ENCODE measurements at places on chromosomes 12 and 14. TPM values are rescaled to one million over a fixed set of nuclear protein-coding genes. Genes with fewer than 3 reads are reported as not detected.

Gene AQP5
- total RNA-seq, result not detected

Gene RPGRIP1
- total RNA-seq, result not detected

Gene GLIPR1
- total RNA-seq, result 20.0 TPM

Gene NANOG
- total RNA-seq, result not detected

Gene GCN1
- total RNA-seq, result 96.0 TPM

Gene MANSC4
- total RNA-seq, result not detected

Gene TDRD9
- 0.10 TPM for total RNA-seq

Gene DDX54
- 71.2 TPM for total RNA-seq

Gene LRP1-AS
- not detected for total RNA-seq

Gene GPR137C
- 2.1 TPM for total RNA-seq

Gene CDK2
- total RNA-seq, result 20.2 TPM

Gene NRXN3
- total RNA-seq, result 0.92 TPM

Gene GSC
- not detected for total RNA-seq

DNA sequence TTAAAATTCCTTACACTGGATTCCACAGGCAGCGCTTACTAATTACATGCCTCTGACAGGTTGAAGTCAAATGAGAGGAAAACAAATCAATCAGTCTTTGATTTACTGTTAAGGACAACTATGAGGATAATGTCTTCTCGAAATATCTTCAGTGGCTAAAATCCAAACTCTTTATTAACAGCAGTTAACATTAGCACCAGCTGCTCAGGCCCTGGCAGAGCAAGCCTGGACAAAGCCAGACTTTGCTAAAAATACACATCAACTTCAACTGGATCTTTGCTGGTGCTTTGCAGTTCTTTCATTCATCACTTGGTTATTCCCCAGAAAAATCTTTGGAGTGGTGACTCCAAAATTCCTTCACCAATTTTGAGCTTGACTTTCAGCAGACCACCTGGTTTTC, 98.7 kb downstream of the HECTD4 start:
- no peak for DNase-seq

DNA sequence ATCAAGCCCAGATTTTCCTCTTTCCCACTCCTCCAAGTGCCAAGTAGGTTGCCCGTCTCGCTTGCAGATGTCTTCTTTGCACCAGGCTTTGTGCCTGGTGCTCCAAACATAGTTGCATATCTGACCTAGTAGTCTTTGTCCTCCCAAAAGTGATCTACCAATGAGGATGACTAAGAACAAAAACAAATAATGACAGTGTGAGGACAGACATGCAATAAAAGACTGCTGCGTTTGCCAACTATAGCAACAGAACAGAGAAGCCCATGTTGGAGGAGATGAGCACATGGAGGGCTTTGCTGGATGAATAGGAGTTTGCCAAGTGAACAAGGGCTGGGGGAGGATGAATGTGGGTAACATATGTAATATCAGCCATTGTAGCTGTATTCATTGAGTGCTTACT, 15.6 kb downstream of the DTX1 start:
- DNase-seq, result no peak

- DNase-seq, result no peak
Measured at GRCh38 chr12:74481078-74481477, 56.6 kb upstream of the ATXN7L3B start.

- no peak for DNase-seq
Measured at GRCh38 chr12:6603095-6603567, 4.0 kb downstream of the CHD4 start.

- no peak for DNase-seq
Measured at GRCh38 chr14:57199921-57200320, 68.8 kb downstream of the EXOC5 start.

DNA sequence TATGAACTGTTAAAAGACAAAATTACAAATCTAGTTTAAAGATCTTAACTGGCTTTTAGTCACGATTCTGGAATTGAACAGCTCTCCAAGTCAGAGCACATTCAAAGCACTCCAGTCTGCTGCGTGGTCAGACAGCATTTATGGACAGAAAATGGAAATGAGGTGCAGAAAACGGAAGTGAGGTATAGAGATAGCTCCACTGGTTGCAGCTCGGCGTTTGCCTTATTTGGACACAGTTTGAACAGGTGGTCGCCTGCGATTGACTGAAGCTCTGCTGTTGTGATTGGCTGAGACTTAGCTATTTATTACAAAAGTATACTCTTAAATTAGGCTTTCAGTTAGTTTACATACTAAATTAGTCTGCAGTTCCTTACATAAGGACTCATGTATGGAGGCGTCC, 28.3 kb downstream of the TRIM9 start:
- DNase-seq, result no peak

DNA sequence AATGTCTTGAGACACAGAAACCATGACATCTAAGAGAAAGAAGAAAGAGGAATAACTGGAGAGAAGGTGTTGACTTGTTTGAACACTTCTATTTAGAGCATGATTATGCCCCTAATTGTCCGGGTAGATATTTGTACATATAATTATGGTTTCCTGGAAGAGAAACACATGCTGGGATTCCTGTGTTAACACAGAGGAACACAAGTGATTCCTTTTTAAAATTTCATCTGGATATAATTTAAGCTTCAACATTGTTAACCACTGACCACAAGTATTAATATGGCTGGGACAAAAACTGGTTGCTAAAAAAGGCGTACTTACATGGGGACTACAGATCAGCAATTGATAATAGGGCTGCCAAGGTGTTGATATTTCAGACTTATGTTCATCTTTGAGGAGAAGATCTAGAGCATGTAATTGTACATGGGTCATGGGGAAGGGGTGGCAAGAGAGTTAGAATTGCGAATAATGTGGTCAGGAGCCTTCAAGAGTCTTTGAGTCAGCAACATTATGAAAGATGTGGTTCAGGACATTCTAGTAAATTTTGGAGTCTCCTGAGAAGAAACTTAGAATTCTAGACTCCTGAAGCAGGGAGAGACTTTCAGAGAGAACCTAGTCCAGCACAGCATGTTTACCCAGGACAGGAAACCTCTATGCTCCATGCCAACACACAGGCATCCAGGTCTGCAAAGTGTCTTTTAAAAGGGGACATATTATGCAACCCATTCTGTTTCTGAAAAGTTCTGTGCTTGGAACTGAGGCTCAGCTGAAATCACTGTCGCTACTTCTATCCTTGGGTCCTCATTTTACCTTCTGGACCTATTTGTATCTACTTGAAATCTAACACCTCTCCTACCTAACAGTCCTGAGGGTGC, 56.5 kb downstream of the SLC38A1 start:
- DNase-seq, result no peak

DNA sequence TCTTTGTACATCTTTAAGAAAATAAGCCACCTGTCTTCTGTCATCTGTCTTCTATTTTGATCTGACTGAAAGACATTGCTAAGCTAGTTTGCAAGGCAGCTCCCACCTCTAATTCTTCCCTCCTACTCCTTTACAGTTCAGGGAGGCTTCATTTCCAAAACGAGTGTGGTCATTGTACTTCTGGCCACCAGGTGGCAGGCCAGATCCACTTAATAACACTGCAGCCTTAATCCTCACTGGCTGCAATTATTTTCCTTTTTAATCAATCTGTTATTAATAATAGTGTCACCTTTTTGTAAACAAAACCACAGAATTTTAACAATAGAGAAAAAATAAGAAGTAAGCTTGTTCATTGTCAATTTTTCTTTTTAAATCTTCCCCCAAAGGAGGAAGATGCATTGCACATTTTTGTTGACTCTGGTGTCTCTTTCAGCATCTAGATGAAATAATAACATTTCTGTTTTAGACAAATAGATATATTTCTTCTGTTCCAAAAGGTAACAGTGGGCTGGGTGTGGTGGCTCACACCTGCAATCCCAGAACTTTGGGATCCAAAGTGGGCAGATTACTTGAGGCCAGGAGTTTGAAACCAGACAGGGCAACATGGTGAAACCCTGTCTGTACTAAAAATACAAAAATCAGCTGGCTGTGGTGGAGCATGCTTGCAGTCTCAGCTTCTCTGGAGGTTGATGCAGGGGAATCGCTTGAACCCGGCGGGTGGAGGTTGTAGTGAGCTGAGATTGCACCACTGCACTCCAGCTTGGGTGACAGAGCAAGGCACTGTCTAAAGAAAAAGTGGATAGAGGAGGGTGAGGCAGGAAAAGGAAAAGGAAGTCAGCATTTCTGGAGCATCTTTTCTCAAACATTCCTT, 23.3 kb downstream of the GABARAPL1 start:
- no peak for DNase-seq

DNA sequence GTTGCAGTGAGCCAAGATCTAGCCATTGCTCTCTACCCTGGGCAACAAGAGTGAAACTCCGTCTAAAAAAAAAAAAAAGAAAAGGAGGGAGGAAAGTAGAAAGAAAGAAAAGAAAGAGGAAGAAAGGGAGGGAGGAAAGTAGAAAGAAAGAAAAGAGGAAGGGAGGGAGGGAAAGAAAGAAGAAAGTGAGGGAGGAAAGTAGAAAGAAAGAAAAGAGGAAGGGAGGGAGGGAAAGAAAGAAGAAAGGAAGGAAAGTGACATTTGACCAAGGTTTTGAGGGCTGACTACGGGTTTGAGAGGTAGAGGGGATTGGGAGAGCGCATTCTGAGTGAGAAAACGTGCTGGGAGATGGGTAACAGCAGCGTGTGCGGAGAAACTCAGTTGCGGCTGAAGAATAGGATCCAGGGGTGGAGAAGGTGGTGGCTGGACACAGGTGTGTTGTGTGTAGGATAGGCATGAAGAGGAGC, 521 bp upstream of the PAPLN start:
- no peak for DNase-seq

GRCh38 chr12:54940727-54941315, 43.7 kb downstream of the TESPA1 start:
- no peak for DNase-seq

- no peak for DNase-seq
Measured at GRCh38 chr14:30034152-30034551, 106.5 kb upstream of the PRKD1 start.

DNA sequence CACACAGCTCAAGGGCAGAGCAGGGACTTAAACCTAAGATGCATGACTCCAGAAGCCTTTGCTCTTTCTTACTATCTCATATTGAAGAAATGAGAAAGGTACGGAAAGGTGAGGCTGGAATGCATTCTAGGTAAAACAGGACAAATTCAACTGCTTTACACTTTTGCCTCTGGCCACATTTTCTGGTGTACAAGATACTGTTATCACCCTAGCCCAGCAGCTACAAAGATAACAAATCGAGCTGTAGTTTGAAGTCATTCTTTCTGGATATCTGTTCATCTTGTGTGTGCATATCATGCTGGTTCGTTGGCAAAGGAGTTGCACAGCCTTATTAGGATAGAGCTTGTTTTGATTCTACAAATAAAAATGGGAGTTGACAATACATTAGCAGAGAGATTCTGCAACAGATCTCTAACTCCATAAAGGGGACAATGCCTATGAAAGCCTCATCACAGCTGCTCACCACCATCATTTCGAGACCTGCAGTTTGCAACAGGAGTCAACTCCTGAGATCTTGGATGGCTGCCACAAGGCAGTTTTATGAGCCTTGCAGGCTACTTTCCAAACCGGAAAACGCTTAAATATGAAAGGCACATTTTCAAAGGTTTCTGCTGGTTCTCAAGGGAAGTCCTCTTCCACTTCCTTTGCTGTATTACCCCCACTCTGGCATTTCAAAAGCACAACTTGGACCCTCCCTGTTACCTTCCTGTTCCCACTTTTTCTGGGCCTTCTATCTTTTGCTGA, 64.9 kb downstream of the STXBP6 start:
- no peak for DNase-seq

- no peak for DNase-seq
Measured at GRCh38 chr14:104559028-104559803, 20.3 kb upstream of the C14orf180 start.

GRCh38 chr12:58455136-58455535, 465.2 kb downstream of the LRIG3 start:
- DNase-seq, result no peak

GRCh38 chr14:92382677-92383076, 59.7 kb downstream of the SLC24A4 start:
- no peak for DNase-seq

DNA sequence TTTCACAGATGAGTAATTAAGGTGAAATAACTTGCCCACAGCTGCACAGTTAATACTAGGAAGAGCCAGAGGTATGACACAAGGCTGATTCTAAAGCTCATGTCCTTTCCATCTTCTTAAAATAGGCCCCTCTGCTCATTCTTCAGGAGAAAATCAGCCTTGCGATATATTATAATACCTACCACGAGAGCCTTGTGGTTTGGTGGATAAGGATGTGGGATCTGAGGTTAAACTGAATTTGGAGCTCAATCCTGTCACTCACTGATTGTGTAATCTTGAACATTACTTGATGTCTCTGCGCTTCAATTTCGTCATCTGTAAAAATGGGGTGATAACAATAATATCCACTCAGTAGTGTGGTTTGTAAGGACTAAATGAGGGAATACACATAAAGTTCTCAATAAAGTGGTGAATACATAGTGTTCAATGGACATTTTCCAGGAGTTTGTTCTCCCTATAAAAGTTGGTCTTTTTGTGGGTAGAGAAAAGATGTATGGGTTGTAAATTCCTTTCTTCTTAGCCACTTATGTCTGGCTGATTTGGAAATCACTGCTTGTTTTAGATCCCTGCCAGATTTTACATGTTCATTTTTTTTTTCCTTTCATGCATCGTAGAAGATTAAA, 25.1 kb upstream of the ATP2B1 start:
- no peak for DNase-seq

DNA sequence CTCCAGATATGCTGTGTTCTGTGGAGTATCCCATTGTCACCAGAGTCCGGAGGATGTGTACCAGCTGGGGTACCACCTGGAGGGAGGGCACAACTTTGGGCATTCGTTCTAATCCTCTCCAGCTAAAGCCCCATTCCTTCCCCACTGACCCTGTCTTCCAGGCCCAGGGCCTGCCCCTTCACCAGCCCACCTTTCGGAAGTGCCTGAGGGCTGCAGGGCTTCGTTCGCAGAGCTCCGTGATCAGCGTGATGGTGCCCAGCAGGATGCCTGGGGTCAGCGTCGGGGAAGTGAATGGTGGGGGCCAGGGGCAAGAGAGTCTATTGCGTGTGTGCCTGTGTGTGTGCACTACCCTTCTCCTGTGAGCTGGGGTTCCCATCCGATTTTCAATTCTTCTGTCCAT, 2.0 kb downstream of the AP1G2 start:
- no peak for DNase-seq

DNA sequence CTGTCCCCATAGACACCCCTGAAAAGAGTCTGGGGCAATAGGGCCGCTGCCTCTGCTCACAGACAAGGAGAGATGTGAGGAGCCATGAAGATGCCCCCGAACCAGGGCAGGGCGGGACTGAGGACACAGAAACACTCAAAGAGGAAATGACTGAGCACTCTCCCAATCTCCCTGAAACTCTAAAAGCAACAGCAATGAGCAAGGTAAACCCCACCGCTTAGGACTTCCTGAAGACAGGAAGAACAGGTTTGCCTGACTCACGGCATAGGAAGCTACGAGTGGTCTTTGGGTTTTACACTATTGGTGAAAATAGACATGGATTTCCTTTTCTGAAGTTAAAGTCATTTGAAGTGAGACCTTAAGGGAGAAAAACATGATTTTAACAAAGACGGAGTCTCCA, 32.5 kb downstream of the STX2 start:
- DNase-seq, result no peak
